ENCODE measurements at places on chromosomes 6 and 20.
A peak's percentile ranks its signal among the peaks of the same experiment; 100 is the strongest.

- DNase-seq = no peak
These were observed 185.7 kb upstream of the COL21A1 start for GRCh38 chr6:56433119-56433518.

GRCh38 chr6:37303891-37304503, 46.1 kb upstream of the TMEM217 start:
- DNase-seq = no peak

- no peak for DNase-seq
These were observed 395.3 kb downstream of the CD109 start for GRCh38 chr6:74091136-74091793.

- DNase-seq = no peak
These were observed 4.1 kb downstream of the CALHM6 start for GRCh38 chr6:116465246-116465645.

DNA sequence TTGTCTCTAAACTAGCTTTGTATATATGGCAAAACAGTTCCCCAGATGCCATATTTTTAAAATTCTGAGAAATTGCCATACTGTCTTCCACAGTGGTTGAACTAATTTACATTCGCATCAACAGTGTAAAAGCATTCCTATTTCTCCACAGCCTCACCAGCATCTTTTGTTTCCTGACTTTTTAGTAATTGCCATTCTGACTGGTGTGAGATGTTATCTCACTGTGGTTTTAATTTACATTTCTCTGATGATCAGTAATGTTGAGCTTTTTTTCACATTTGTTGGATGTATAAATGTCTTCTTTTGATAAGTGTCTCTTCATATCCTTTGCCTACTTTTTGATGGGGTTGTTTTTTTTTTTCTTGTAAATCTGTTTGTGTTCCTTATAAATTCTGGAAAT, 1222.7 kb upstream of the CITED2 start:
- DNase-seq = no peak

- DNase-seq = no peak
These were observed 92.7 kb downstream of the IRF4 start for GRCh38 chr6:484086-484745.

DNA sequence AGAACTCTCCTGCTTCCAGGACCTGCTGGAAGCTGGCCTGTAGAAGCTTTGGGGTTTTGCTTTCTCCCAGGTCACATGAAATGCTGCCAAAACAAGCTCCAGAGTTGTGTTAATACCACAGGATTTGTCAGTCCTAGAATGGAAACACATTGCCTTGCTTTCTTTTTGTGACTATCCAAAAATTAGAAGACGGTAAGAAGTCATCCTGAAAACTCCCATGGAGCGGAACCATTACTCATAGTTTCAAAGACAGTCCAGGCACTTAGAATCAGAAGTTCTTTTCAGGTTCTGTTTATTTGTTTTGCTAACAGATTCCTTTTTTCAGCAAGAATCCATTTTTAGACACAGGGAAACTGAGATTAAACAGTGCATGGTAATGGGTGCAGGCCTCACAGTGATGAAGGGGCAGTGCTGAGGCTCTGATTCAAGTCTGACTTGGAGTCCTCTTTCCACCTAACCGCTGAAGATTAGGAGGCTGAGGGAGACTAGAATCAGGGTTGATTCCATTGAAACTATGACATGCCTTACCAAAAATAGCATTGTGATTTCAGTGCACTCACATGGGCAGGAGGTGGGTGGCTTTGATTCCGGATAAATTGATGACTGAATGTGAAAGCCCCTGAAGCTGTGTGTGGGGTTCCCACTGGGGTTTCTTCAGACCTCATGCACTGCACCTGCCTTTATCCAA, 72.2 kb upstream of the NAA20 start:
- DNase-seq = no peak

- DNase-seq = no peak
These were observed 8.6 kb upstream of the NKAIN4 start for GRCh38 chr20:63262836-63263235.

- DNase-seq = no peak
These were observed 34.5 kb upstream of the RSPO3 start for GRCh38 chr6:127083963-127084310.

DNA sequence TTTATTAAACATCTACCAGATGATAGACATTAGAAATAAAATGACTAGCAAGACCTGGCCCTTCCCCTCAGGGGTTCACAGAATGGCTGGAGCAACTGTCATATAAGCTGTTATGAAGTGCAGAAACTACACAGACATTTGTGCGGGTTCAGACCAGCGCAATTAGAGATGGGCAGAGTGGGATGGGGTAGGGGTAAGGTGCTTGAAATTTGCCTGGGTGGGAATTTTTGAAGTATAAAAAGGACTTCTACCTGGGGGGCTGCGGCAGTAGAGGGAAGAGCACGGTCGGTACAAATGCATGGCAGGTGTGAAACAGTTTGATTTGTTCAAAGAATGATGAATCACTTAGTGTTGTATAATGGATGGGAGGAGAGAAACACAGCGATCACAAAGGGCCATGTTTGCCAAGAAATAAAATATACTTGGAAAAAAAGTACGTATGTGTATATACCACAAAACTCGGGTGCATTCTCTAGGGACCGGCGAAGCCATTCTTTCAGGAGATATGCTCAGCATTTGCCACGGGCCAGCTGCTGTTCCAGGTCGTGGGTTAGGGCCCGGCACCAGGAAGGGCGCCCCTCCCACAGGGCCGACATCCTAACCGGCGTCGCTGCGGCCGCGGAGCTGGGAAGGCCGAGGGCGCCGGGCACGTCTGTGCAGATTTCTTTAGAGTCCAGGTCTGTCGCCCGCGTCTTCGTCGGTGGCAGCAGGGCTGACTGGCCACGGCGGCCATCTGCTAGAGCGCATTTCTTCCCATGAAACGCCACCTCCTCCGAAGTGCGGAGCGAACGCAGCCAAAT, 809 bp upstream of the NOL7 start:
- peak; percentile 29 for DNase-seq

DNA sequence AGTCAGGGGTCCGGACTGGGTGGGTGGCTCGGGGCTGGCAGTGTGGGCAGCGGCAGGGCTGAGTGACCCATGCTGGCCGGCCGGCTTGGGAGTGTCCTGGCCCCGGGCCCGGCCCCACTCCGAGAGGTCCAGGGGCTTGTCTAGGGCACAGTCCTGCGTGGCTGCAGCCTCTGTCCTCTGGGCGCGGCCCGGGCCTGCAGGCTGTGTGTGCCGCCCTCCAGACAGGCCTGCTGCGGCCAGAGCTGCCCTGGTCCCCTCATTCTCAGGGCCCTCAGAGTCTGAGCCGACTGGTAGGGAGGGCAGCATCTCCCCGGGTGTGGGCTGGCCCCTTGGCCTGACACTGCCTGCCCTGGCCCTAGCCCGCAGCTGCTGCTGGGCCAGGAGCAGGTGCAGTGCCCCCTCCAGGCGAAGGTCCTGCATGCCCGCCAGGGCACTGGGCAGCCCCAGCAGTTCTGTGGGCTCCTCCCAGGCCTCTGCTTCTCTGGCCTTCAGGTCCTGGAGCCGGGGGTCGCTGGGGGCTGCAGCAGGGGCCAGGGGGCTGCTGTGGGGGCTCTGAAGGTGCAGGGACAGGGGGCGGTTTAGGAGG, 6.9 kb upstream of the CABLES2 start:
- no peak for DNase-seq

DNA sequence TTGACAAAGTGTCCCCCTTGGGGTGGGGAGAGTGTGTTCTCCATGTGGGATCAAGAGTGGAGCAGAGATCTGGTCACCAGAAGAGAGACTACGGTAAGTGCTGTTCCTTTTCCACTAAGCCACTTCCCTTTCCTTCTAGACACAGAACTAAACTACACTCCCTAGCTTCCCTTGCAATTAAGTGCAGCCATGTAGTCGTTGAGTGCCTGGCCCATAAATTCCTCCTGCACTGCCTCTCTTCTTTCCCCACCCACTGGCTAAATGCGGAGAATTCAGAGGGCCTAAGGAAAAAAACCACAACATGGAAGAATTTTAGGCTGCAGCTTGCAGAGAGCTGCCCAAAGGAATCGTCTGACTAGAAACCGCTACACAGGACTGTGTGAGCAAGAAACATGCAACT, 1.5 kb downstream of the WDR27 start:
- no peak for DNase-seq

DNA sequence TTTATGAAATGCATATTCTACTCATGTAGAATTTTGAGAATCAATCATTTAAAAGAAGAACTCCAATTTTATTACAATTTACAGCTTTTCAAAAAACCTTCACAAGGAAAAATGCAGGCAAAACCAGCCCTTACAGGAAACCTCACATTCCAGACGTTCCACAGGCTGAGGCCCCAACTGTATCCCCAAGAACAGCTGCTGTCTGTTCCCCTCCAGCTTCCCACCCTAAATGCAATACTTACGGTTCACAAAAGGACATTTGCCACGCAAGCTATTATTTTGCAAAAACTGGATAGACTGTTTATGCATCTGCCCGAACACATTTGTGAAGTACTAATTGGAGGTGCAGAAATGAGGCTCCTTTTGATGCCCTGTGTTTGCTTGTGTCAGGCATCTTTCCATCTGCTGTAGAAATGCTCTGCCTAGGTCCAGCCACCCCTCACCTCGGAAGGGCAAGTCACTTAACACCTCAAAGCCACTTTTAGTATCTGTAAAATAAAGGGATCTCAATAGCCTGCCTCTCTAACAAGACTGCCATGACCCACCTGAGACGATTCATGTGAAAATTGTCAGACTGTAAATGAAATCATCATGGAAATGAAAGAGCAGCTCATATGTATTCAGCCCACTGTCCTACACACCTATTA, 26.5 kb downstream of the PDE10A start:
- DNase-seq = no peak

GRCh38 chr6:112017760-112018537, 36.0 kb upstream of the CCN6 start:
- no peak for DNase-seq

DNA sequence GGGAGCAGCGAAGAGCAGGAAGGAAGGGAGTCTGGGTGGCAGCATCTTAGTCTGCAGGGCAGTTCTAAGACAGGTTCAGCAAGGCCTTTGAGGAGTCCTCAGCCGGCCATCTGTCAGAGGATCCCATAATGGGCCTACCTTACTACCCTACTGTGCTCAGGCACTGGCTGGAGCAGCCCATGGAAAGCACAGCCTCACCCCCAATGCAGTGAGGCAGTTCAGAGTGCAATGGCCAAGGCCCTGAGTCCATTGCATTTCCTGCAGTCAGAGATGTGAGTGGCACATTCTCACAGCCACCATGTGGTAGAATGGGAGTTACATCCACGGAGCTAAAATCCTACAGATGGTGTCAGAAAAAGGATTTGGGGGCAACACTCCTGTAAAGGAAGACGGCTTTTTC, 19.4 kb upstream of the OVOL2 start:
- no peak for DNase-seq

GRCh38 chr6:136696783-136697364, 95.4 kb downstream of the MAP3K5 start:
- no peak for DNase-seq

DNA sequence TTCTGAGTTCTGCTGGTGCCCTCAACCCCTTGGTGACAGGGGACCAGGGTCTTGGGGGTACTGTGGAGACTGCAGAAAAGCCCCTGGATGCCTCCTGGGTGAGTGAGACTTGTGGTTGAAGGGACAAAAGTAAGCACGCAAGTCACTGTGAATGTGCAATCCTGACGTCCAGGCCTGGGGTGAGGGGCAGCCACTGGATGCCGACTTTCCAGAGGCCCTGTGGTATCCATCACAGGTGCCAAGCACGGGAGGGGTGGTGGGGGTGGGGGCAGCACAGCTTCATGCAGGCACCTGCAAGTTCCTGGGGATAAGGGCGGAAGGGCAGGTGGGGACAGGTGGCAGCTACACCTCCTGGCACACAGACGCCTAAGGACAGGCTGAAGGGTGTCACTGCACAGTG, 20.1 kb upstream of the UBE2V1 start:
- no peak for DNase-seq

GRCh38 chr6:28551891-28552666, 26.4 kb downstream of the GPX5 start:
- no peak for DNase-seq

GRCh38 chr6:132214716-132215115, 186.6 kb downstream of the MOXD1 start:
- DNase-seq = no peak

DNA sequence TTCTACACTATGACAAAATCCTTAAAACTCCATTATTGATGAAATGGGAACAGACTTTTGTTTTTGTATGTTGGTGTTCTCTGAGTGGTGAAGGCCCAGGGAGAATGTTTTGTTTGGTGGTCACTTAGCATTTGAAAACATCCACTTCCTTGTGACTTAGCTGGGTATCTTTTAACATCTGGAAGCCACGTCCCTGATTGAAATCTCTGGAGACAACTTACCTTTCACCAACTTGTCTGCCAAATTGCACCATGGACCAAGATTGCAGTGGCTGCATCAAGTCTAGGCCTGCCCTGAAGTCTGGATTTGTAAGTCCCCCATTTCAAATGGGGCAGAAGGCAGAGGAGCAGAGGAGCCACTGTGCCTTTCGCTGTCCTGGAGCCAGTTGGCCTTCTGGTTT, 534 bp upstream of the EFCAB8 start:
- DNase-seq = no peak

DNA sequence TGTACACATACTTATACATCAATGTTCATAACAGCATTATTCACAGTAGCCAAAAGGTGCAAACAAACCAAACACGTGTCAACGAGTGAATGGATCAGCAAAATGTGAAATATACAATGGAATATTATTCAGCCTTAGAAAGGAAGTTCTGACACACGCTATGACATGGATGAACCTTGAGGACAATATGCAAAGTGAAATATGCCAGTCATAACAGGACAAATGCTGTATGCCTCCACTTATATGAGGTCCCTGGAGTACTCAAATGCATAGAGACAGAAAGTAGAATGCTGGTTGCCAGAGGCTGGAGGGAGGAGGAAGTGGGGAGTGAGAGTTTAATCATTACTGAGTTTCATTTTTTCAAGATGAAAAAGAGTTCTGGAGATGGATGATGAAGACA, 37.8 kb upstream of the IGF2R start:
- no peak for DNase-seq

- no peak for DNase-seq
These were observed 12.1 kb downstream of the DEFB123 start for GRCh38 chr20:31452575-31452974.

- DNase-seq = no peak
These were observed 178.6 kb upstream of the EXOC2 start for GRCh38 chr6:871503-871902.

DNA sequence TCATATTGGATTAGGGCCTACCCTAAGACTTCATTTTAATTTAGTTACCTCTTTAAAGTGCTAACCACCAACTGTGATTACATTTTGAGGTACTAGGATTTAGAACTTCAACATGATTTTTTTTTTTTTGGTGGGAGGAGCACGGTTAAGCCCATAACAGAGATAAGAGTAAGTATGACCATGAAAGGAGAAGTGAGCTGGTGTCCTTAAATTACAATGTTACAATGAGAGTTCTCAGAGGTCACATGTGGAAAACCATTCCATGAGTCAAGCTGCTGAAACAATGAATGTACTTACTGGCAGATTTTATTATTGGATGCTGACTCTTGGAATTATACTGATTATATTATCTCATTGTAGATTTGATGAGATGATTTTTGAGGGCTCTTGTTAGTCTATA, 779.3 kb upstream of the CITED2 start:
- no peak for DNase-seq

- no peak for DNase-seq
These were observed 21.7 kb downstream of the ECI2 start for GRCh38 chr6:4113649-4114048.

All from NCI-H1417 treated with DMSO at 0.1 percent for 48 hours (cell line).